Stimulated activated CD8-positive, alpha-beta memory T cell treated with anti-CD3 and anti-CD28 coated beads, Interleukin-15, amount 100 ng/mL, for 24 hours (primary cell): ENCODE measurements at places on chromosomes 4 and X.

- no peak for DNase-seq
Measured at GRCh38 chrX:129831091-129831885, 12.4 kb downstream of the ZDHHC9 start.

DNA sequence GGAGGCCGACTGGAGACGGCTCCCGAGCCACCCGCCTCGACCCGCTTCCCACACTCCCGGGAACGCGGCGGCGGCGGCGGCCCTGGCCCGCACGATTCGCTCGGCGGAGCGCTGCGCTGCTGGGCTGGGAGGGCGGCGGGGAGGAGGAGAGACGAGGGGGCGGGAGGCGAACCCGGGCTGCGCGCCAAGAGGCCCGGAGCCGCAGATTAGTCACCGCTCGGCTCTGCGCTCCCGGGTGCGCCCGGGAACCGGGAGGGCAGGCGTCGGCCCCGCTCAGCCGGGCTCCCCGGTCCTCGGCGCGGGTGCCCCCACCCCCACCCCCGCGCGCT, 11.2 kb upstream of the BCOR start:
- DNase-seq: no peak

DNA sequence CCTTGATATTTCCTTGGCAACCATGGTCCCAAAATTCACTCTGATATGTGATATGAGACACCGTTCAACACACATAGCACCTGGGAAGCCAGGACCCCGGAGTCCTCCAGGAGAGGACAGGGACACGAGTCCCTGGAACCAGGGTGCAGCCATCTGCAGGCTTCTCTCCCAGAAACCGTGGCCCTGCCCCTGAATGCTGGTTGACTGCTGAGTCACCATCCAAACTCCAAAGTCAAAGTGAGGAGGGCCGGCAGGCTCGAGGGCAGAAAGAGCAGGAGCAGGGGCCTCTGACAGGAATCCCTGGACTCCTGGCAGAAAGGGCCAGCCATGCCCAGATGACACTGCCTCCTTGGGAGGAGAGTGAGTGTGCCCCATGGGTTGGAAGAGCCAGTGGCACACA, 6.9 kb upstream of the PNMA6A start:
- DNase-seq: no peak

DNA sequence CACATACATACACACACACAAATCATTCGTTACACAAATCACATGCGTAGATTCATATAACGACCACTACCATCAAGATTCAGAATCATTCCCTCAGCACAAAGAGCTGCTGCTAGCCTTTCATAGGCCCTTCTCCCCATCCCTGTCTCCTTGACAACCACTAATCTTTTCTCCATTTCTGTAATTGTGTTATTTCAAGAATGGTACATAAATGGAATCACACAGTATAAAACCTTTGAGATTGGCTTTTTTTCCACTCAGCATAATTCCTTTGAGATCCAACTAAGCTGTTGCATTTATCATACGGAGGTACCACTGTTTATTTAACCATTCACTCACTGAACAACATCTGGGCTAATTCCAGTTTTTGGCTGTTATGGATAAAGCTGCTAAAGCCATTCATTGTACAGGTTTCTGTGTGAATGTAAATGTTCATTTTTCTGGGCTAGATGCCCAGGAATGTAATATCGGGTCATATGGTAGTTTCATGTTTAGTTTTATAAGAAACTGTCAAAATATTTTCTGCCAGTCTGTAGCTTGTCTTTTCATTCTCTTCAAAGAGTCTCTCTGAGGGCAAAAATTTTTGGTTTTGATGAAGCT, 64.1 kb downstream of the USP11 start:
- DNase-seq: no peak

GRCh38 chr4:120694973-120695372, 227.6 kb downstream of the PRDM5 start:
- no peak for DNase-seq

DNA sequence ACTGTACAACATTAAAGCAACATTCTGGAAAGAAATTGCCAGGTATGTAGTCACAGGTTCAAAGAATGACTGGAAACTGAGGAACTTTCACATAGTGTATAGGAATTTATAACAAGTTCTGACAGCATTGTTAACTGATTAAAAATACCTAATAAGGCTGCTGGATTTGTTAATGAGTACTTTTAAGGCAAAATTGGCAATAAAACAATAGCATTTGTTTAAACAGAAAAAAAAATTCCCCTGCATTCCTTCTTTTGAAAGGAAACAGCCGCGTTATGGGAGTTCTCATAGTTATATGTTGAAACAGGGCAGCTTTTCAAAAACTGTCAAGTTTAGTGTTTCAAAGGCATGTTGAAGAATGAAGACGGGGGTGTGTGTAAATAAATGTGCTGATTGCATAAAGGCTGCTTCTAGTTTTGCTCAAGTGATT, 282.5 kb upstream of the FAT1 start:
- DNase-seq: no peak

DNA sequence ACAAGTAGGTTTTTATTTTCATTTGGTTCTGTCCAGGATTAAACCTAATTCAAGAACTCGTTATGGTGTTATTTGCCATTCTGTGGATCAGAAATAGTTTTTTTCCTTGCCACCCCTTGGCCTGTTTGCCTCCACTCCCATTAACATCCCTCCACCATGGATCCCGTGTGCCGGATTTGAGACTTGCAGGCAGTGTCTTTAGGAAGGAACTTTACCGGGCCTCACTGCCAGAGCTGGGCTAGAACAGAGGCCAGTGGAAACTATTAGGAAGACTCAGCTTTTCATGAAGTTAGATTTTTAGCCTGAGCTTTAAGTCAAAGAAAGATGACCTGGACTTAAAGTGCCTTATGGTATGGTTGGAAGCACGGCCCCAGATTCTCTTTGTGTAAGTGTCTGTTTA, 2.4 kb downstream of the KLHL2 start:
- DNase-seq: no peak

DNA sequence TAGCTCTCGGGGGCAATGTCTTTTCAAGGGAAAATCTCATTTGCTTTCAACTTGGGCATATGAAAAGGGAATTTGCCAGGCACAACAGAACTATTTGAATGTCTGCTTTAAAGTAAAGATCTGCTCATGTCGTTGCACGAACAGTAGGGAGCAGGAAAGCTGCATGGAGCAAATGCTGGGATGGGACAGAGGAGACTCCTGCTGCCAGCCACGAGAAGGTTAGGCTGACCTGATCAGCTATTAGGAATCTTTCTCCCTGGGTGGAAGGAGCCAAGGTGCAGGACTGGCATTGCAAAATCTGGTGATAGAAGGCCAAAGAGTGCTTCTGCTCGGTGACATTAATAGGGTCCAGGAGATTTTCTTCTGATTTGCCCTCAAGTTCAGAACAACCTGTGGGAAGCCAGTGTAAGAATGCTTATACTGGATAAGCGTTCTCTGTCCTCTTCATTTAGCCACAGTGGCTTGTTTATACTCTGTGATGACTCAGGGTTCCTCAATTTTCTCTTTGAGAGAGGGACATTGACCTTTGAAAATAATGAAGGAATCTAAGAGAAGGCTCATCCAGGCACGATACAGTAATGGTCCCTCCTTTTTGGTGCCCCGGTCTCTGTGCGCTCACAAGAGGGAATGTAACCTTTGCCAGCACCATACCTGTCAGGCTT, 22.9 kb downstream of the FHL1 start:
- DNase-seq: no peak

GRCh38 chrX:128739539-128739938, 687.3 kb upstream of the ACTRT1 start:
- DNase-seq: no peak

DNA sequence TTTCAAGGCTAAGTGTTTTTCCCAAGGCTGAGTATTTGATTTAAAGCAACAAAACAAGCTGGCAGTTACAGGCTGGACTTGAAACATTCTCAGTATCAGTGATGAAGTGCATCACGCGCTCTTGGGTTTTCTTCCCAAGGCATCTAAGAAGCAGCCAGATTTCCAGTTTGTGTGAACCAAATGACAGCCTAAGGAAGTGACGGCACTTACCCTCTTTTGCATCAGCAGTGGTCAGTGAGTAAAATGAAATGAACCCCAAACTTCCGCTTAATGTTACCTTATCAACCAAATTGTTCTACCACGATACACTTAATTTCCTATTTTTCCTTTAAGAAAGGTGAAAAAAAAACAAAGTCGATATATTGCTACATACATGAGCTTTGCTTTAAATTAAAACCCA, 15.8 kb upstream of the GYPE start:
- no peak for DNase-seq

GRCh38 chrX:10325611-10326010, 168.8 kb downstream of the CLCN4 start:
- no peak for DNase-seq
